ENCODE measurements at places on chromosomes 11 and 22. TPM values are rescaled to one million over a fixed set of nuclear protein-coding genes. Genes with fewer than 3 reads are reported as not detected.

Gene TPBGL
- total RNA-seq = 0.47 TPM

Gene MS4A15
- 113 TPM for total RNA-seq

Gene SEC14L6
- 14.8 TPM for total RNA-seq

Gene UCP3
- 3.1 TPM for total RNA-seq

Gene KRTAP5-10
- total RNA-seq = not detected

Gene OR4X2
- total RNA-seq = not detected

Gene B4GALNT4
- total RNA-seq = 0.38 TPM

Gene UBE4A
- 40.8 TPM for total RNA-seq

Gene DMC1
- total RNA-seq = 0.97 TPM

Gene IGF2
- total RNA-seq = 33.9 TPM

Gene MAJIN
- not detected for total RNA-seq

Gene KIRREL3
- total RNA-seq = 0.15 TPM

Gene RIMBP3C
- 0.47 TPM for total RNA-seq

Gene ANKK1
- 0.41 TPM for total RNA-seq

Gene FREY1
- total RNA-seq = 0.53 TPM

Gene HEPN1
- total RNA-seq = not detected

Gene CCDC188
- 0.77 TPM for total RNA-seq

Gene LYVE1
- total RNA-seq = 95.2 TPM

Gene RBX1
- 46.7 TPM for total RNA-seq

Gene TNNT3
- total RNA-seq = 4.7 TPM

Gene DNAJB7
- total RNA-seq = not detected

Gene SHANK3
- total RNA-seq = 50.6 TPM

Gene PNPLA5
- not detected for total RNA-seq

Gene PLA2G3
- total RNA-seq = 5.0 TPM

Gene OR51I1
- 0.41 TPM for total RNA-seq

Gene OR10A2
- total RNA-seq = not detected

Gene FOLR2
- 28.1 TPM for total RNA-seq

Gene INPP5J
- 4.6 TPM for total RNA-seq

Gene OR51B5
- total RNA-seq = not detected

Gene CHRM4
- not detected for total RNA-seq

Gene SLC22A8
- total RNA-seq = not detected

Gene SHISA8
- total RNA-seq = not detected
